ENCODE measurements at places on chromosomes 2 and 18. TPM values are rescaled to one million over a fixed set of nuclear protein-coding genes. Genes with fewer than 3 reads are reported as not detected.

- no peak for DNase-seq
Observed at GRCh38 chr2:113084249-113085000, 16.7 kb downstream of the IL1F10 start.

MOB1A gene
- 112 TPM for total RNA-seq

- DNase-seq = no peak
Observed at GRCh38 chr2:104857262-104858005, 3.5 kb downstream of the POU3F3 start.

DNA sequence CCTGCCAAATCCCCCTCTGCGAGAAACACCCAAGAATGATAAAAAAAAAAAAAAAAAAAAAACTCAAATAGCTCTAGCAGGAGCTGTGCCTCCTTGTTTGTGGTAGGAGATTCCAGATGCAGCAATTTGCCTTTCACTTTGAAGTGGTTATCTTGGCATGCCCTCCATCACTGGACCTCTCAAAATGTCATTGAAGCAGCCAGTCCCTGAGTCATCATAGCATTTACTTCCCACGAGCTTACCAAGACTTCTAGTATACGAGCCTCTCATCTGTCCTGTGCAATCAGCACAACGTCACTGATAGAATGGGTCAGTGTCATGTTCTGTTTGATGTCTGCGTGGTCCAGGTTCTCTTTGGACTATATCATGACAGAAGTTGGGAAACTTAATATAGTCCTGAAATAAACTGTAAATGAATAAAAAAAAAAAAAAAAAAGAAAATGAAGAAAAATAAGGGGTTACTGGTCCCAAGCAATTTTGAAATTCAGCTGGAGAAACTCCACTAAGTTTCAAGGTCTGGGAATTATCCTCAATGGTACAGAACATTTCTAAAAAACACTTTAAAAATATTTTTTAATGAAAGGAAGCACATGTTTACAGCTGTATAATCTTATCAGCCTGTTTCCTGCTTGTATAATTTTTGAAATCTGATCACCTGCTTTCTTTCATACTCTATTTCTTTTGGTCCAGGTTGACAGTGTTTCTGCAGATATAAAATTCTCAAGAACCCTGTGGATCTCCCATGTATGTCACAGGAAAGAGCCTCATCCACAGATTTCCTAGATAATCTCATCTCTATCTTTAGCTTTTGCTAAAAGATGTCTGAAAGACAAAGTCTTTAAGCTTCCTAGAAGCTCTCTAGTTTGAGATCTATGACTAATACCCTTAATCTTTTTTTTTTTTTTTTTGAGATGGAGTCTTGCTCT lies 74.1 kb upstream of the EHBP1 start:
- no peak for DNase-seq

DNA sequence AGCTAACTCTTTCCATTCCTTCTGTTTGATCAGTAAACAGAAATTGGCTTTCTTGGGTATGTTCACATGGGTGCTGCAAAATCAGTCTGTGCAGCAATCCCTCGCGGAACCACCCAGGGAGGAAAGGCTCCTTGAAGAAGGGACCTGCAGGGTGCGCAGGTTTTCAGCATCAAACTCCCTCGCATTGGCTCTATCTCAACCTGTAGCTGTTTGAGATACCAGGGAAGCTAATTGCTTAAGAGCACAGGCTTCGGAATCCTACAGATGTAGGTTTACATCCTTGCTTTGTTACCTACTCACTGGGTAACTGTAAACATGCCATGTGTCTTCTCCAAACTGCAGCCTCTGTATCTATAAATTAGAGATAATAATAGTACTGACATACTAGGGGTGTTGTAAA lies 43.2 kb downstream of the LAMA3 start:
- no peak for DNase-seq

- no peak for DNase-seq
Observed at GRCh38 chr18:56739731-56740130, 88.6 kb downstream of the WDR7 start.

- no peak for DNase-seq
Observed at GRCh38 chr2:30800159-30800558, 7.1 kb downstream of the CAPN13 start.

DNA sequence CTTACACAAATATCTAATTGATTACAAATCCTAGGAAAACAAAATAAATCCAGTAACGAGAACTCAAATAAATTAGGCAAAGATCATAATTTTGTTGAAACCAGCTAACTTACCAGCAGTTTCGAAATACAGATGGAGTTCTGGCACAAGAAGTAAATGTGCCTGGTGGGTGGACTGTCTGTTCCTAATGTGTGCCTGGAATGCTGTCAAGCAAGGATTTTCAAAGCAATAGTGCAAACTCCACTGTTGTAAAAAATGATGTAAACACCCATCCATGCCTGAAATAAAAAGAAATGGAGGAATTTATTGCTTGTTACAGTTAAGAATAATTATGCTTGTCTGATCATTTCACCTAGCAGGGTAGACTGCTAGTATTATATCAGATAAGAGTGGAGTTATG lies 423.9 kb upstream of the MAP2 start:
- peak; percentile 34 for DNase-seq

All from umbilical cord (tissue), 2 donors.